ENCODE measurements at places on chromosomes 1 and 21.

DNA sequence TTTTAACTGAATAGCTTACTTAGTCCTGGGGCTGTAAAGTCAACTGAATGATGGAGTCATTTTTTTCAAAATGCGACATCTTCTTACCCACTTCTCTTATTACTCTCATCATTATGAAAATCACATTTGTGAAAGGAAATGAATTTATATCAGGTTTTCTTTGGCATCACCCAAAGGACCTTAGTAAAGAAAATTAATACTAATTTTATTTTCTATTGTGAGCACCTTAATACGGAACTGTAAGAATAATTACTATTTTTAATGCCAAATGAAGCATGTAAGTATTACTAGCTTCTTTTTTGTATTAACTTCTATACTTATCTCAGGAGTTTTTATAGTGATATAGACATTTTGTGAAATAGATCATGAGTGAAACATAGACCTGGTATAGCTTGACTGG, 30.9 kb downstream of the PTPRC start:
- no peak for DNase-seq

- DNase-seq: peak; percentile 3
Observed at GRCh38 chr1:8816831-8817411, 519 bp downstream of the RERE start.

GRCh38 chr21:32336711-32337110, 38.1 kb downstream of the MRAP start:
- no peak for DNase-seq

- no peak for DNase-seq
Observed at GRCh38 chr1:225653463-225654276, 747 bp upstream of the ENAH start.

GRCh38 chr1:53380296-53380695, 52.4 kb upstream of the LRP8 start:
- DNase-seq: no peak

- DNase-seq: no peak
Observed at GRCh38 chr1:58116284-58116683, 430.2 kb downstream of the OMA1 start.

DNA sequence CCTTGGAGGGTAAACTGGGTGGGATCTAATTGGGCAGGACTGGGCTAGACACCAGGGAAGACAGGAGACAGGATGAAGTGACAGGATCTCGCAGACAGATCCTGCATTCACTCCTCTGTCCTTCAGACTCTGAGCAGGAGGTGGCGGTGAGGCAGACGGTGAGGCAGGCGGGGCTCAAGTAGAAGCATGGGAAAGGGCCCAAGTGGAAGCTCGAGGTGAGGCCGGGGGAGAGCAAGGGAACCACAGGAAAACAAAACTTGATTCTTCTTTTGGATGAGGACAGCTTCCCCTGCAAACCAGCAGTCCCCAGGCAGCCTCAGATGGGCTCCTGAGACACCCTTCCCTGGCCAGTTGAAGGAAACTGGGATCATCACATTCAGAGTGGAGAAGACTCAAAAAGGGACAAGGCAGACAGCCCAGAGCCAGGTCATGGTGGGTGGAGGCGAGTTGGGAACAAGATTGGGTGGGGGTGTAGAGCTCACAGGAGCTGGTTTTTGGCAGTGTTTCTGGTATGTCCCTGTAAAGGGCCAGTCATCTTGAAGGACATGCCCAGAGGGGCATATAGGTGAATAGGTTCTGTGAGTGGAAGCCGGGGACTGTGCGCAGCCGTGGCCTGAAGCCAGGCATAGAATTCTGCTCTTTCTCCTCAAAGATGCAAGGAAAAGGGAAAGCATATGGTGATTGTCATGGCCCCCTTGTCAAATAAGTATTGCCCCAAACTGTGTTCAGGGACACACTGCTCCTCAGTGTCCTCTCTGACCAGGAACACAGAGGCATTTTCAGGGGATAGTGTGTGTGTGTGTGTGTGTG, 18.0 kb downstream of the INKA2 start:
- no peak for DNase-seq

GRCh38 chr1:195336812-195337211, 1271.4 kb downstream of the KCNT2 start:
- no peak for DNase-seq

DNA sequence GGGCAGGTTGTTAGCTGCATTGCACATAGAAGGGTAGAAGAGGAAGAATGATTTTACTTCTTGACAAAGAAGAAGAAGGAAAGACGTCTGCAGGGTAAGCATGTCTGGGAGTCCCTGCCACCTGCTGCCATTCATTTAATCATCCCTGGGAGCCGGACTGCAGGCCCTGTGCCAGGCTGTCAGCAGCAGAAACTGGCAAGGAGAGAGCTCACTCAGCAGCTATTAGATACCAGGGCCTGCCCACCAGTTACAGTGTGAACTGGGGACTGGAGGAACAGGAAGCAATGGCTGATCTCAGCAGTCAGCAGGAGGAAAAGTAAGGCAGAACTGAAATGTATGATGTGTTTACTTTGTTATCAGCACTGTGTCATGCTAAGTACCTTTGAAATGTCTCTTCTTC, 75.7 kb upstream of the C1orf87 start:
- DNase-seq: no peak

DNA sequence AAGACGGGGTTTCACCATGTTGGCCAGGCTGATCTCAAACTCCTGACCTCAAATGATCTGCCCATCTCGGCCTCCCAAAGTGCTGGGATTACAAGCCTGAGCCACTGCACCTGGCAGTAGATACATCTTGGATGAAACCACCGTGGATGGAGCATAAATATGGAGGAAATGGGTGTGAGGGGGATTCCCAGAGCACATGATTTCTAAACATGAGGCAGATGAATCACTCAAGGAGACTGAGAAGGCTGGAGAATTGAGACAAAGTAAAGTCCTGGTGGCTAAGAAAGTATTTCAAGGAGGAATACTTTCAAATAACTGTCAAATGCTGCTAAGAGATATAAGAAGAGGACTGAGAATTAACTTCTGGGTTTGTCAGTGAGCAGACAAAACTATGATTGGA, 5.4 kb upstream of the PGBD5 start:
- no peak for DNase-seq

DNA sequence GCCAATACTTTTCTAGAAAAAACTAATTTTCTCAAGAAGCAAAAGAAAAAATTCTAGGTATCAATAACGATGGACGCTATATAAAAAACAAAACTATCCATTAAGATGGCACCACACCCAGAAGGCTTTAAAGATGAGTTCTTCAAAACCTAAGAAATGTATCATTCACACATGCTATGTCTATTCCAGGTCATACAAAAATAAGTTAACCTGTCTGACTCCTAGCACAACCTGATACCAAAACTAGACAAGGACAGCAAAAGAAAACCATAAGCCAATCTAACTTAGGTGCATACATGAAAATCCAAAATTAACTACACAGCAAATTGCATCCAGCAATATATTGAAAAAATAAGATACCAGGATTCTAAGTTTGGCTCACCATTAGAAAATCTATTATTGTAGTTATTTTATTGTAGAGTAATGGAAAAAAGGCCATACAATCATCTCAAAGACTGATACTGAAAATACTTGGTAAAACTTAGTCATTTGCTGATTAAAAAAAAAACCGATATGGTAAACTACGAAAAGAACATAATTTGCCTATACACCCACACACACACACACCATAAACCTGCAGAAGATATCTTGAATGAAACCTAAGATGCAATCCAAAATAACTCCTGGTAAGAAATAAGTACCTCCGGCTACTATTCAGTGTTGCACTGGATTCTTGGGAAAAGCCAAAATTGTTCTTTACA, 55.0 kb downstream of the TRAF5 start:
- no peak for DNase-seq

- DNase-seq: peak; percentile 74
Observed at GRCh38 chr1:19918057-19918456, 5.4 kb downstream of the PLA2G2E start.

- no peak for DNase-seq
Observed at GRCh38 chr1:211478376-211478775, 13.6 kb downstream of the RD3 start.

DNA sequence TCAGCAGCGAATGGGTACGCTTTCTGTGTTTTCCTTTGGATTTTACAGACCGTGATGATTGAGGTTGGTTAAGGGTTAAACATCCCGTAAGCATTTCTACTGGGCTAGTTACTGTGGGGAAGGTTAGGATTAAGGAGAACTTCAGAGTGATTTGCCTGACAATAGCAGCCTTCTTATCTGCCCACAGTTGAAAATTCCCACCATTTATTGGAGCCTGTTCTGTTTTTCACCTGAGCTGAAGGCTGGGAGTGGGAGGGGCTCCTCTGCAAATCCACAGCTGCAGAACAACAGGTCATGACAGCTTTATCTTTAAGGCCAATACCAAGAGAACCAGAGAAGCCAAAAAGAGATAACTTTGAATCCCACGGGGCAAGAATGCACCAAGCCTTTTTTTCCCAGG, 168.6 kb downstream of the KAZN start:
- no peak for DNase-seq

DNA sequence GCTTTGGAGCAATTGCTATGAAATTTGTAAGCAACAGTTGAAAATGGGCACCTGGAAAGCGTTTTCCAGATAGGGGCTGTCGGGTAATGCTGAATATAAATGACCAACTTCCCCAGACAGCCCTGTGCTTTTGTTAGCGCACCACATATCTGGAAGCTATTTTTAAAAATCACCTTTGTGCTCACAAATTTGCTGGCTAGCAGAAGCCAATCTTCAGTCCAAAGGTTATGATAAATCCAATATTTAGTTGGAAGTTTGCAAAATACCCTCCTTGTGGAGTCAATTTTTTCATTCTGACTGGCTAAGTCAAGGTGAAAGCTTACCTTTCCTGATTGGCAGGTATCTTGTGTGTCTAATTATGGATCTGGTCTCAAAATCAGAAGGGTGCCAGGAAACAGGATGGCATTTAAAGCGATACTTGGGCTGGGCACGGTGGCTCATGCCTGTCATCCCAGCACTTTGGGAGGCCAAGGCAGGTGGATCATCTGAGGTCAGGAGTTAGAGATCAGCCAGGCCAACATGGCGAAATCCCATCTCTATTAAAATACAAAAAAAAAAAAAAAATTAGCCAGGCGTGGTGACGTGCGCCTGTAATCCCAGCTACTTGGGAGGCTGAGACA, 124.1 kb upstream of the AJAP1 start:
- no peak for DNase-seq

DNA sequence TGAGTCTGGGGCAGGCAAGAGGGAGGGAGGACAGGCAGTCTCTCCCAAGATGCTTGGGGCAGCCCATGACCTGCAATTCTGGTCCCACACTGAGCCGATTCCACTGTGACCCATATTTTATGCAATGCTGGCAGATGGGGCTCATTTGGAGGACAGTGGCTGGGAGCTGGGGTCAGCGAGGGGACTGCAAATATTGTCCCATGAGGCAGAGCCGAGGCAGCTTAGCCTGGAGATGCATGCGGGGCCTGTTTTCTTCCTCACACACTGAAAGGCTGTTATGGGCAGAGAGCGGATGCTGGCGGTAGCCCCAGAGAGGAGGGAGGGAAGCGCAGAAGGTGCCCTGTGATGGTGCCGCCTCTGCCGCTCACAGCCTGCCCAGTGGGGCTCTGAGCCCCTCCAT, 128.5 kb upstream of the POU3F1 start:
- no peak for DNase-seq

DNA sequence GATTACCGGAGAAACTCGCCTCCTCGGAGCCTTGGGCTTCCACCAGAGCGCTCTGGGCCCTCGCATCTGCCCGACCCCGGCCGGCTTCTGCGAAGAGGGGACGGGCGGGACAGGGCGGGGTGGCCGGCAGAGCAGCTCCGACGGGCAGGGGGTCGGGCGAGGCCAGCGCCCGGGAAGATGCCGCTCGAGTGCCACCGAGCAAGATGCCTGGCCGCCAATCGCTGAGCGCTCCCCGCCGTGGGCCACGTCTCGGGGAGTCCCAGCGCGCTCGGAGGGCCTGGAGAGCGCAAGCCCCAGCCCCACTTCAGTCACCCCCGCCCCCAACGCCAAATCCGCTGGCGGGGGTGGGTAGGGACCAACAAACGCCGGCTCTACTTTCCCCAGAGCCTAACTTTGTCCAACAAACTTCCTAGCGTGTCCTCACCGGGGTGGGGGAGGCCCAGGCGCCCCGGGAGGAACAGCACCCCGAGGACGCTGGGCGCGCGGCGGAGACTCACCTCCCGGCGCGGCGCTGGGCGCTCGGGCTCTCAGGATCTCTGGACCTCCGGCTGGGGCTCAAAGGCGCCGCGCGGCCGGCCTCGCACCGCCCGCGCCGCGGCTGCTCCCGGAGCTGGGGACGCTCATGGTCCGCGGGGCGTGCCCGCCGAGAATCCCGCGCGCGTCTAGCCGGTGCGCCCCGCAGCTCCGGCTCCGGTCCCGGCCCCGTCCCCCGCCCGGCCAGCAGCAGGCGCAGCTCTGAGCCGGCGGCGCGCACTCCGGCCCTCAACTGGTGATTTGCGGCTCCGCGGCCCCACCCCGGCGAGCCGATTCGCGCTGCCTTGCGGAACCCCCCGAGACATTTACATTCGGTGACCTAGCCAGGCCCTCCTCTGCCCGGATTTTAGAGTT, at the start of gene BCAR3:
TSS of gene BCAR3 (minus strand) at position 737 of the 888 bp plus-strand sequence. CDS start 6,907 bp downstream, outside the sequence.
- no peak for DNase-seq

DNA sequence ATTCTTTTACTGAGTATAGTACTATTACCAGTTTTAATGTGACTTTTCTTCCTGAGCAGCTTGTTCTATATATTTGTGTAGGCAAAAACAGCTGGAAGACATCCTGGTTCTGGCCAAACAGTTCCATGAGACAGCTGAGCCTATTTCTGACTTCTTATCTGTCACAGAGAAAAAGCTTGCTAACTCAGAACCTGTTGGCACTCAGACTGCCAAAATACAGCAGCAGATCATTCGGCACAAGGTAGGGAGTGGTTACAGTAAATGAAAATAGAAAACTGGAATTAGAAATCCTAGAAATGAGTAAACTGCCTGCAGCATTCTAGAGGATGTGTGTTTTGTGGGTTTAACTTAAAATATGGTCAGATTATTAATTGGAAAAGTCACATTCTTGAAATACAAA, 64.1 kb upstream of the BMP8A start:
- DNase-seq: no peak

GRCh38 chr1:226697151-226697928, 41.7 kb downstream of the ITPKB start:
- DNase-seq: no peak

DNA sequence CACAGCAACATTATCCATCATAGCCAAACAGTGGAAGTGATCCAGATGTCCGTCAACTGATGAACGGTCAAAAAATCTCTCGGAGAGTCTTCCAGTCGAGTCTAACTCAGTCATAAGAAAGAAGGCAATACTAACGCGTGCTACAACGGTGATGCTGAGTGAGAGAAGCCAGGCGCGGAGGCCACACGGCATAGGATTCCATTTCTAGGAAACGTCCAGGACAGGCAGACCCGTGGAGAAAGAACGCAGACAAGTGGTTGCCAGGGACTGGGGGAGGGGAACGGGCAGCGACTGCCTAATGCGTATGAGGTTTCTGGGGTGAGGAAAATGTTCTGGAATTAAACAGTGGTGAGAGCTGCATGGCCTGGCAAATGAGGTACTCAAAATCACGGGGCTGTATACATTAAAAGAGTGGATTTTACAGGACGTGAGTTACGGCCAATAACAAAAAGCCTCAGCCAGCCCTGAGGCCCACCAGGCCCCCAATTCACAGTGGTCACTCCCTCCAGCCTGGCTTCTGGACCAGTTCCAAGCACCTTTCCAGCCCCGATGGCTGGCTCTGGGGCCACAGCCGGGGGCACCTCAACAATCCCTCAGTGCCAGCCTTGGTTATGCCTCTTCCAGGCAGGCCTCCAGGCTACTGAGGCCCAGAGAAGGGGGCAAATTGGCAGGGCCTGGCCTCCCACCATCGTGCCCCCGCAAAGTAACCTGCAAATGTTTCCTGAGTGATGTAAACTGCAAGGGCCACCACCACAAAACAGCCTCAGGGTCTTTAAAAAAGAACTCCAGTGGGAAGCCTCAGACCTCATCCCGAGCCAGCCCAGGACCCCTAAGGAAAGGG, 3.4 kb downstream of the WNT9A start:
- DNase-seq: no peak

All from stimulated activated CD4-positive, alpha-beta T cell treated with anti-CD3 and anti-CD28 coated beads, Interleukin-4, amount 100 ng/mL, for 48 hours (primary cell).